ENCODE measurements at places on chromosomes 7 and 10.

- no peak for DNase-seq
These were observed 1.0 kb upstream of the KCP start for GRCh38 chr7:128911423-128912031.

GRCh38 chr10:5460468-5461202 is 38.7 kb downstream of the CALML5 start:
- no peak for DNase-seq

DNA sequence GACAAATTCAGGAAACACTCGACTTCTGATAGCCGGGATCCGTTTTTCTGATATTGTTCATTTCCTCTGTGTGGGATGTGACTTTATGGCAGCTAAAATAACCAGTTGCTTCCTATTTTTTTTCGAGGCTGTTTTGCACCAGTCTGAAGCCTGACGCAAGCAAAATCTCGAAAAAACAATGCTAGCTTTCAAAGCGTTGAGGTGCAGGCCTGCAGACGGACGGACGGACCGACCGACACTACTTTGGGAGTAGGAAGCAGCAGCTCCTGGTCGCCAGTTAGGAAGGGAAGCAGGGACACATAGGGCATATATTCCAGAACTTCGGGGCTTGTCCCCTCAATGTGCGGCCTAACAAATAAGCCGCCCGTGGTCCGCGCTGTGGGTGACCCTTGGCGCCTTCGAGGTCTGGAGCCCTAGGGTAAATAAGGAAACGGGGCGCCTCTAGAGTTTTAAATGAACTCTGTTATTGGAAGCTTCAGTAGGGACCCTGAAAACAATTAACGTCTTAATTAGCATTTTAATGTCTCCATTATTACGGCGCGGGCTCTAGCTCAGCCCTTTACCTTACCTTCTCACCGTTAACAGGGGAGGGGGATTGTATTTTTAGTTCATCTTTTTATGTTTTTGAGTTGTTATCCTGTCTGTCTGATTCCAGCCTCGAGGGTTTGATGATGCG is 1.3 kb downstream of the HHEX start:
- DNase-seq = no peak

DNA sequence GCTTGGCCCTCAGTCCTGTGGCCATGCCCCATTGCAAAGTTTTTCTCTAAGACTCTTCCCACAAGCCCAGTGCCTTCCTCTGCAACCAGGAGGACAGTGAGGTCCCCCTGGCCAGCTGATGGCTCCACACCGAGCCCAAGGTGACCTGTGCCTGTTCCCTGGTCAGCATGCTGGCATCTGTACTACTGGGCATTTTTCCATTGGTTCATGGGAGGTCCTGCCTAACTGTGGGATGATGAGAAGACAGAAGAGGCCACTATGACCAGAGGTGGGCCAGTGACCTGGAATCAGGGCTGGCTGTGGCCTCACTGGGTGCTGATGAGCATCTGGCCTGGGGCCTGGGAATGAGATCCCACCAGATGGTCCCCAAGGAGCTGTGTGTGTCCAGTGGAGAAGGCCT is 20.2 kb downstream of the CALML3 start:
- no peak for DNase-seq

GRCh38 chr7:111678986-111679385 is 116.7 kb upstream of the IMMP2L start:
- DNase-seq = no peak

- no peak for DNase-seq
These were observed 38.4 kb upstream of the GDF10 start for GRCh38 chr10:47261556-47261955.

DNA sequence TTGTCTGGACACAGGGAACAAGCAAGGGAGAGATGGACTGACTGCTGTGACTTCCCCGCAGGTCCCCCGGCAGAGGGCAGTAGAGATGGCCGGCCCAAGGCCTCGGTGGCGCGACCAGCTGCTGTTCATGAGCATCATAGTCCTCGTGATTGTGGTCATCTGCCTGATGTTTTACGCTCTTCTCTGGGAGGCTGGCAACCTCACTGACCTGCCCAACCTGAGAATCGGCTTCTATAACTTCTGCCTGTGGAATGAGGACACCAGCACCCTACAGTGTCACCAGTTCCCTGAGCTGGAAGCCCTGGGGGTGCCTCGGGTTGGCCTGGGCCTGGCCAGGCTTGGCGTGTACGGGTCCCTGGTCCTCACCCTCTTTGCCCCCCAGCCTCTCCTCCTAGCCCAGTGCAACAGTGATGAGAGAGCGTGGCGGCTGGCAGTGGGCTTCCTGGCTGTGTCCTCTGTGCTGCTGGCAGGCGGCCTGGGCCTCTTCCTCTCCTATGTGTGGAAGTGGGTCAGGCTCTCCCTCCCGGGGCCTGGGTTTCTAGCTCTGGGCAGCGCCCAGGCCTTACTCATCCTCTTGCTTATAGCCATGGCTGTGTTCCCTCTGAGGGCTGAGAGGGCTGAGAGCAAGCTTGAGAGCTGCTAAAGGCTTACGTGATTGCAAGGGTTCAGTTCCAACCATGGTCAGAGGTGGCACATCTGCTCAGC is 6.0 kb downstream of the CYREN start:
- no peak for DNase-seq

DNA sequence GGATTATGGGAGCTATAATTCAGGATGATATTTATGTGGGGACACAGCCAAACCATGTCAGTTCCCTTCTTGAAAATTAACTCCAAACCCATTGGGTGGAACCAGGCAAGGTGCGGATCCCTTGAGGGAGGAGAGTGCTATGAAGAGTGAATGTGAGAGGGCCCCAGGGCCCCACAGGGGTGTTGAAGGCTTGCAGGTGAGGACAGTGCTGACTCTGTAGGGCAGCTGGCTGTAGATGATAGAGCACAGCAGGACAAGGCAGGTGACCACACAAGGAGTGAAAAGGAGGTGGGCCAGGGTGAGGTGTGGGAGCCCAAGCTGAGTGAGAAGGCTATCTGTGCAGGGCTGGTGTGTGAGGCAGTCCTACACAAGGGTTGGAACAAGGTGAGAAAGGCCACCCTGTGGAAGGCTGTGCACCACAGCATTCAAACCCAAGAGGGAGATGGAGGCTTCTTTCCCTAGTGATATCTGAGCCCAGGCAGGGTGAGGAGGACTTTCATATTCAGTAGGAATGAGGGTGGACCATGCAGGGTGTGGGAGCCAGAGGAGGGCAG is 746.0 kb upstream of the CELF2 start:
- DNase-seq = no peak

GRCh38 chr7:4861673-4862072 is at the start of gene PAPOLB:
TSS of gene PAPOLB (minus strand) at chr7:4862030. CDS start at chr7:4861810, 220 bp downstream.
- DNase-seq = no peak

DNA sequence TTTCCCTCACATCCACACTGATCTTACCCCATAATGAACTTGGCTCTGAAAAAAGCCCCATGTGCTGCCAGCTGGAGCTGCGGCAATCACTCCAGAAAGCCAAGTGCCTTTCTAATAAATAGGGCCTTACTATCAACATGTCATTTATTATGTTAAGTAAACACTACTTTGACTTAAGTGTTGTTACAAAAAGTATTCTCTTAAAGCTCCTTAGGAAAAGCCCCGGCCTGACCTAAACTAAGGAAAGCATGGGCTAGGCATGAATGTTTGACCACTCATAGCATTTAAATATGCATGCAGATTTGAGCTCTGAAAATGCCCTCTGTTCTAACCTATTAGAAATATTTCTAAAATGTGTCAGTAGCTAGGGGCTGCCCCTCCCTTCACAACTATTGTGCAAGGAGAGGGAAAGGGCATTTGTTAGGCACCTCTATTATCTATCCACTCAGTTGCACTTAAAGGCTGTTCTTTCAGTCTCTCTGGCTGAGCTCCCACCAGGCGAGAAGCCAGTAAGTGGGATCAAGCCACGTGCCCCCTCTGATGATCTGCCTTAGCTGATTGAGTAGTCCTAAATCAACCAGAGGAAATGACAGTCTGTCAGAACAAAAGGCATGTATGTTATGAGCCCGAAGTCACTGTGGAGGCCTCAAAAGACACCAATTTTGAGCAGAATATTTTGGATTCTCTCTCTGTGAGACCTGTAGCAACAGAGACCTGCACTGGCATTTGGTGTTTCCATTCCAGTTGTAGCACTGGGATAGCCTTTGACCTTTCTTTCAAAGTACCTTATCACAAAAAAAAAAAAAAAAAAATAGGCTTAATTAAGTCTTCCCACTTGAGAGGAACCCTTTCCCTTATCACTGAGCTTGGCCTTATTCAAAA is 77.1 kb downstream of the ITGB8 start:
- DNase-seq = no peak

GRCh38 chr7:110604885-110605284 is 486.0 kb upstream of the LRRN3 start:
- DNase-seq = no peak

DNA sequence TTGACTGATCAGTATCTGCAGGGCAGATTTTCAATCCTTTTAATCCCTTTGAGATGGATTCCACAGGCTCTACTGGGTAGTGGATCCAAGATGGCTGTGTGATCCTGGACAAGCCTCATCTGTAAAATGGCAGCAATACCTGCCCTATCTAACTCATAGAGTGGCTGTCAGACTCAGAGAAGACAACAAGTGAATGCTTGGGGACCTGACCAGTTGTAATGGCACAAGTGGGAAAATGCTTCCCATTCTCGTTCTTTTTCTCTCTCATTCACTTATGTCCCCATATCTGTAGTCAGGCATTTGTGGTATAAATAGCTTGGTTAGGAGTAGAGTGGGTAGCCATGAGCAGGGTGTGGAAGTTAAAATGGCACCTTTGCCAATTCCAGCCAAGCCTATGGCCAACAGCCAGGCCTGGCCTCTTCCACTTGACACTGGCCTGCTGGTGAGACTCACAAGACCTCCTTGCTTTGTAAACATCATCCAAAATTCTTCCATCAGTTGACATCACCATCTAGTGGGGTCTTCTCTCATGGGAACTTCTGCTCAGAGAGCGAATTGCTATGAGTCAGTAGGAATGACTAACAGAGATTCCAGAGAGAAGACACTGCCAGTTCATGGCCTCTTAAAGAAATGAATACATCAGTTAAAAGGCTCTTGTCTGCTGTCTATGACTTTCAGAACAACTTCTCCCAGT is 150.1 kb downstream of the PLPP4 start:
- no peak for DNase-seq

DNA sequence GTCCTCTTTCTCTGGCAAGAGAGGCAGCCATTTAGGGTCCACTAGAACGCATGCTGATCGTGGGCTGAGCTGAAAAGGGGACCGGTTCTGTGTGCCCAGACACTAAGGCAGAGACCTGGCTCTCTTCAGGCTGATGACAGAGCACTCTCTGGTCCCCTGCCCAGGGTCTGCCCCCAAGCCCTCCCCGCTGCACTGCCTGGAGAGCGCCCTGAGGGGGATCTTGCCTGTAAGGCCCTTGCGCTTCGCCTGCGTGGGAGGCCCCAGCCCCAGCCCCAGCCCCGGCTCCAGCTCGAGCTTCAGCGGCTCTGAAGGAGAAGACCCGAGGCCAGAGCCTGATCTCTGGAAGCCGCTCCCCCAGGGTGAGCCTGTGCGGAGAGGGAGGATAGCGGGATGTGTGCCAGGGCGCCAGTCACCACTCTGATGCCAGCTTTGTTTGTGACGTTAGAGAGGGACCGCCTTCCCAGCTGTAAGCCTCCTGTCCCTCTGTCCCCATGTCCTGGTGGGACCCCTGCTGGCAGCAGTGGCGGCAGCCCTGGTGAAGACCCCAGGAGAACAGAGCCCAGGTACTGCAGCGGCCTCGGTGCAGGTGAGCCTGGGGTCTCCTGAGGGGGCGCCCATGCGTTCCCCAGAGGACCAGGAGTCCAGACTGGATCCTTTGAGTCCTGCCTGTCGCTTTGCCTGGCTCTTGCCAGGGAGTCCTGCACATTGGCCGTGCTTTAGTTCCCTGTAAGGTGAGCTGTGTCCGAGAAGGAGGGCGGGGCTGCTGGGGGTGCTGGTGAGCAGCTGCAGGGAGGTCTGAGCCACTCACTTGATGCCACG is 43.2 kb downstream of the ZNF467 start:
- DNase-seq = no peak

DNA sequence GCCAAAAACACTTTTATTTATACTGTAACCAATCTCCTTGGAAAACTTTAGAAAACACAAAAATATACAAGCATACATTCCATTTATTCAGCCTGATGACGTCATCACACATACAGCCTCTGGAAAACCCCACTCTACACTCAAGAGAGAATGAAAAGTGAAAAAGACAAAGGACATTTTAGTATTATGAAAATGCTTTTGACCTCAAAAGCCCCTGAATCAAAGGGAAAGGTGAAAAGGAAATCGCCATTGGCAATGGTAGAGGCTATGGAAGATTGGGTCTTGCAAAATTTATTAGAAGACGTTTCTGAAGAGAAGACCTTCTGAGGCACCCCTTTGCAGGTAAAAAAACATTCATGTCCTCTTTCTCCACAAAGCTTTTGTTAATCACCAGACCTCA is 82.9 kb upstream of the STRIP2 start:
- no peak for DNase-seq

DNA sequence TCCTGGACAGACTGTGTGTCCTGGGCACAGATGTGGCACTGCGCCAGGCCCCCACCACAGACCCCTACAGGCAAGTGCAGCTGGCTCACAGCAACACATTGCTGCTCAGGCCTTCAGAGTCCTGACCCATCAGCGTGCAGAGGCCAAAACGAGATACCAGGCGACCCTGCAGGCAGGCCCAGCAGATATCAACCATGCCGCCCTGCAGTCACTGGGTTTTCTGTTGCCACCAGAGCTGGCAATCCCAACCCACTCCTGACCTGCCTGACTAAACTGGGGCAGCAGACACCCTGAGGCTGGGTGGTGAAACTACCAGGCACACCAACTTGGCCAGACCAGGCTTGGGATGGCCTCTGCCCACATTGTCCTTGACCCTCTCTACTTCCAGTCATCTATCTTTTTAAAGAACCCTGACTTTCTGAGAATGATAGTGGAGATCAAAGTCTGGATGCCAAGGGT is 20.3 kb downstream of the ZCCHC24 start:
- no peak for DNase-seq

GRCh38 chr10:32893434-32893833 is 64.6 kb downstream of the ITGB1 start:
- DNase-seq = no peak

GRCh38 chr10:52098130-52098529 is 216.0 kb upstream of the DKK1 start:
- no peak for DNase-seq

- DNase-seq = no peak
These were observed 31.2 kb downstream of the SPOCK2 start for GRCh38 chr10:72056932-72057751.

- DNase-seq = no peak
These were observed 61.5 kb downstream of the SLIT1 start for GRCh38 chr10:97124211-97124610.

DNA sequence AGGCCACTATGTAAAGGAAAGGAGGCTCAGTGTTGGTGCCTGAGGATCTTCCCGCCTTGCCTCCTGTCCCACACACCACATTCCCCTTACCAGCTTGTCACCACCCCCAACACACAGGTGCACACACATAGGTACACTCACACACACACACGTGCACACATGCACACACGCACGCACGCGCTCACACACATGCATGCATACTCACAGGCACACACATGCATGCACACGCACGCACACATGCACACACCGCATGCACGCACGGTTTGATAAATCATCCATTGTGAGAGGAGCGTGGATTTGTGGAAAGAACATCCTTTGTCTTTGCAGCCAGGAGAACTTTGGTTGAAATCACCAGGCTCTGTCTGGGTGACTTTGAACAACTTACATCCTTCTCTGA is 359.8 kb downstream of the FRMD4A start:
- no peak for DNase-seq
